ENCODE measurements at places on chromosomes 1 and 21.

- no peak for DNase-seq
Observed at GRCh38 chr21:17513214-17514123, 626 bp downstream of the CXADR start.

DNA sequence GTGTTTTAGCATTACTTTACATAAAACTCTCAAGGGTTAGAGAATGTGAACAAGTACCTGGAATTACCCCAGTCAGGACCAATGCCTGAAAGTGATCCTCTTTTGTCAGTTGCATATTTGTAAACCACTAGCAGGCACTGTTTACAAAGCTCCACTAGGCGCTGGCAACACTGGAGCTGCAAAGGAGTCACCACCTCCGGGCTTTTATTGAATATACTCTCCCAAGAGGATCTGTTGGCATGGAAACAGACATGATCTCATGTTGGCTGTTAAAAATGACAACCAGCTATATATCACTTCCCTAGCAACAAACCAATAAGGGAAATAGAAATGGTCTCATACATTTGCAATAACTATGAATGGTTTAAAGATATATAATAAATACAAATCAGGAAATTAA is 116.0 kb downstream of the TTLL7 start:
- no peak for DNase-seq

DNA sequence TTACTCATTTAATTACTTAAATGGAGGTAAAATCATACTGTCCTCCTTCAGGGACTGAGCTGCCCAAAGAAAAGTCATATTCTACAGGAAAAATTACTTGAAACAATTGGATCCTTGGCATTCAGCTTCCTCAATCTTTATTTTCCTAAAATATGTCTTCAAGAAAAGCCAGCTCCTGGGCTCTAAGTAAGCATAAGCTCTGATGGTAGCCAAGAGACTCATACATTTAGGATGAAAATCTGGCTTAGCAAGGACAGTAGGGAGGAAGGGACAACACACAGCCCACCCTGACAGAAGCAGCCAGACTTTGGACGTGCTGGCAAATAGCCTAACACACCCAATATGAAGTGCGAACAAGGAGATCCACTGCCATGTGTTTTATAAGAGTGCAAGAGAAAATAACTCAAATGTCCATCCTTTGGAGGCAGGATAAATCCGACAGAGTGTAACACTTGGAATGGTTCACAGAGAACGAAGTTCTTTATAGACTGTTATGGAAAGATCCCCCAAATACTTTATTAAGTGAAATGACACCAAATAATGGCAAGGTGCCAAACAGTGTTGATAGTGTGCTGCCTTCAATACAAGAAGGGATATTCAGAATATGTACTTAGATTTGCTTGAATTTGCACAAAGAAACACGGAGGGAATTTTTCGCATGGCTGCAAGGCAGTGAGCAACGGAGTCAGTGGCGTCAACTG is 14.1 kb downstream of the CAPN8 start:
- no peak for DNase-seq

- no peak for DNase-seq
Observed at GRCh38 chr1:163528710-163529348, 207.1 kb downstream of the NUF2 start.

DNA sequence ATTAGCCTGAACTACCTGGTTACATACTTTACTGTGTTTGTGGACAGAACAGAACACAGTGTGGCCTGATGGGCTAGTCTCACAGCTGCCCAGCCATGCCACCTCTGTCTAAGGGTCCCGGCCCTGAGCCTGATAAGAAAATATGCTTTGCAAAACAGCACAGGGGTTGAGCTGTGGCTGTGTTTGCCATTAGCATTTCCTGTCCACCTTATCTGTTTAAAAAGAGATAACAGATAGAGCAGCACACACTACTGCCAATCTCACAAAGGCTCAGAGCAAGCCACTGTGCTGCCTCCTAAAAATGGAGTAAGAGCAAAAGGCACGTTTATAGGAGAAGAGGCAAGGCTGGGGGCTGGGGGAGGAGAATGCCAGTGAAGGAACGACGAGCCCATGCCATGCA is 95.0 kb downstream of the SUSD4 start:
- no peak for DNase-seq

- DNase-seq: no peak
Observed at GRCh38 chr1:12359359-12360133, 129.7 kb downstream of the VPS13D start.

DNA sequence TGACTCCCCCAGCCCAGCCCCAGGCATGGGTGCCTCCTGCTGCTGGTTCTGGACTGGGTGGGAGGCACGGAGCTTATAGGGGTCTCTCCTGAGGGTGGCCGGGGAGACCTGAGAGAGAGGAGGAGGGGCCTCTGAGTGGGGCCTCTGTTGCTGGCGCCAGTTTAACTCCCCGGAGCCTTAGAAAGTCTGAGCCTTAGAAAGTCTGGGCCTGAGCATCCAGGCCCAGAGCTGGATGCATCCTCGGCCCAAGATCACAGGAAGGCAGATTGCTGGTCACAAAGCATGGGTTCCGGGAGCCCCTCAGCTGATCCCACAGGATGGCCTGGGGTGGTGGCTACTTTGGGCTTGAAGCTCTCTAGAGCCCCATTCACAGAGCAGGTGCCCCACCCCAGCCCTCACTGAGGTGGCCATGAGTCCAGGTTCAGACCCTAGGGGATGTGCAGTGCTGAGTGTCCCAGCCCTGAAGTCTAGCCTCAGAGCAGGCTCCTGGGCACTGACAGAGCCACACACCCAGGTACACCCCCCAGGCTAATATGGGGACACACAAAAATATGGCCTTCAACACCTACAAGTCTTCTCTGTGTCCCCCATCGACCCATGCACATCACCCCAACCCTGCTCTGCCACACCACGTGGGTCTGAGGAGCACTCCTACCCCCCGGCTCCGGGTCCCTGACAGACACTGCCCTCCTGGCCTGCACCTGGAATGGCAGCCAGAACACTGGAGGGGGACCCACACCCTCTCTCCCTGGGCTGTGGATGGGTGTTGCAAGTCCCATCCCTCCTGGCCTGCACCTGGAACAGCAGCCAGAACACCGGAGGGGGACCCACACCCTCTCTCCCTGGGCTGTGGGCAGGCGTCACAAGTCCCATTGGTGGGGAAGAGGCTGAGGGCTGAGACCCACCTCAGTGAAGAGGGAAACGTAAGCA is 9.7 kb downstream of the PLA2G2F start:
- no peak for DNase-seq

- no peak for DNase-seq
Observed at GRCh38 chr1:229129301-229130027, 141.4 kb upstream of the RAB4A start.

DNA sequence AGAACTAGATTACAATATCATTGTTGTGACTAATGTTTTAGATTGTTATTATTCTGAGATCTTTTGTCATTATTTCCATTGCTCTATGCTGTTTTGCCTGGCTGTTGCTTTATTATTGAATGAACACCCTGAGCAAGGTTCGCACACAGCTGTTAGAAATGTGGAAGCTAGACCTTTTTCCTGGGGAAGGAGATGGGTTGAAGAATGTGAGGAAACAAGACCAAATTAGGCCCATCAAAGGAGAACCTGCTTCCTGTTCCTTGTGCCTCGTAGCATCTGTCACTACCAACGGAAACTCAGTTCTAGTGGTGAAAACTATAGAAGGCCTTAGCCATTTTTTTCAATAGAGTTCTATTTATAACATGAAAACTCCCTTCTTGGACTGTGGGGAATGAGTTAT is 68.7 kb downstream of the RGL1 start:
- no peak for DNase-seq

DNA sequence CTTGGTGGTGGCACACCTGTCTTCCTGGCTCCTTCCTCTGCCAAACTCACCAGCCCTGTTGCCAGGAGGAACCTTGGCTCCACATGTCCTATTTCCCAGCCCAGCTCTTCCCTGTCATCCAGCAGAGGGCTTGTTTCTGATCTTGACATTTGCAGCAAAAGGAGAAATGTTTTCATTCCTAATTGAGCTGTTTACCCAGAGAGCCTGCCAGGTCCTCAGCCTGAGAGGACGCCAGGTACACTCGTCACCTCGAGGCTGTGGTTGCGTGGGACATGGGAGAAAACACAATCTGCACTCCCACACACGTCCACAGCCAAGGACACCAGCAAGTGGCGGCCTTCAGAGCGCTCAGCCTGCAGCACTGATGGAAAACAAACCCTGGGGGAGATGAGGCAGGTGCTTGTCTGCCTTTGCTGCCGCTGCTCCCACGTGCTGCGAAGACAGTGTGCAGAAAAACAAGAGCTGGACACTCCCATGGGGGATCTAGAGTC is 132.8 kb upstream of the CD34 start:
- DNase-seq: peak; percentile 45

DNA sequence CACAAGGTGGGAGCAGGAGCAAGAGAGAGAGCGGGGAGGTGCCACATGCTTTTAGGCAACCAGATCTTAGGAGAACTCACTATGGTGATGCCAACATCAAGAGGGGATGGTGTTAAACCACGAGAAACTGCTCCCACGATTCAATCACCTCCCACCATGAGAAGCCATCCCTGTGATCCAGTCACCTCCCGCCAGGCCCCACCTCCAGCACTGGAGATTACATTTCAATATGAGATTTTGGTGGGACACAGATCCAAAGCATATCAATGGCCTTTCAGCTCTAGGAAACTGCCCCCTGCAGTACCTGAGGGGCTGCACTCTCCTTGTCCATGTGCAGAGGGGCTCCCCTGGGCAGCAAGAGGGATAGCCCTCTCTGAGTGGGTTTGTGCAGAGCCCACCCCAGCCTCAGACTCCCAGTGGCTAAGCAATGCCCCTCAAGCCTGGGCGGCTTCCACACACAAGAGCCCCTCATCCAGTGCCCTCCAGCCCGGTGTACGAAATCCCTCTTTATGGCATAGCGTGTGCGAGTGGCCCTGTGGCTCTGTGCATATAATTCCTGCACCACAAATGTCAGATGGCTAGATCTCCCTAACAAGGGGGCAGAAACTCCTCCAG is 15.5 kb upstream of the PRDM16 start:
- no peak for DNase-seq

DNA sequence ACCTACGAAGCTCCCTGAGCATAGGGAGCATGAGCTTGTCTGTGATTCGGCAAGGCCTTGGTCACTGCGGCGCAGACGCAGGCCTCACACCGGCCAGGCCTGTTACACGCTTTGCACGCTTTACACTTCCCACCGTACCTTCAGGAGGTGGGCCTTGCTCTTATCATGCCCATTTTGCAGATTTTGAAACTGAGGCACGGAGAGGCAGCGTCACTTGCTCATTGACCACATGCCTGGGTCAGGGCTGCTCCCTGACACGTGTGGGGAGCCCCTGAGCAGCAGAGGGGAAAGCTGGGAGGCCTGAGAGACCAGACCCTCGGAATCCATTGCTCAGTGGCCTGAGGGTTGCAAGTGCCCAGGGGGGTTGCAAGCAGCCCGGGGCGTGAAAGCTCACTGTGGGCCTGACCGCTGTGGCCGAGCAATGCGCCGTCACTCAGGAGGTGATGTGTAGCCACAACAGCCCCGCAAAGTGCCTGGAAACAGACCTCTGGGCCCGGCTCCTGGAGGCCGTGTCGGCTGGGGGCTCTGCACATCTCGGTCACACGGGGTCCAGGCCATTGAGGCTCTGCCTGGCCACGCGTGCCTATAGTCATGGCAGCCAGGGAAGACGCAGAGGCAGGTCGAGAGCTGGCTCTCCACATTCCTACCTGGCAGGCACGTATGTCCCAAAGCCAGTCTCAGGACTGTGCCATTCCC is 6.9 kb downstream of the ARHGEF16 start:
- no peak for DNase-seq

DNA sequence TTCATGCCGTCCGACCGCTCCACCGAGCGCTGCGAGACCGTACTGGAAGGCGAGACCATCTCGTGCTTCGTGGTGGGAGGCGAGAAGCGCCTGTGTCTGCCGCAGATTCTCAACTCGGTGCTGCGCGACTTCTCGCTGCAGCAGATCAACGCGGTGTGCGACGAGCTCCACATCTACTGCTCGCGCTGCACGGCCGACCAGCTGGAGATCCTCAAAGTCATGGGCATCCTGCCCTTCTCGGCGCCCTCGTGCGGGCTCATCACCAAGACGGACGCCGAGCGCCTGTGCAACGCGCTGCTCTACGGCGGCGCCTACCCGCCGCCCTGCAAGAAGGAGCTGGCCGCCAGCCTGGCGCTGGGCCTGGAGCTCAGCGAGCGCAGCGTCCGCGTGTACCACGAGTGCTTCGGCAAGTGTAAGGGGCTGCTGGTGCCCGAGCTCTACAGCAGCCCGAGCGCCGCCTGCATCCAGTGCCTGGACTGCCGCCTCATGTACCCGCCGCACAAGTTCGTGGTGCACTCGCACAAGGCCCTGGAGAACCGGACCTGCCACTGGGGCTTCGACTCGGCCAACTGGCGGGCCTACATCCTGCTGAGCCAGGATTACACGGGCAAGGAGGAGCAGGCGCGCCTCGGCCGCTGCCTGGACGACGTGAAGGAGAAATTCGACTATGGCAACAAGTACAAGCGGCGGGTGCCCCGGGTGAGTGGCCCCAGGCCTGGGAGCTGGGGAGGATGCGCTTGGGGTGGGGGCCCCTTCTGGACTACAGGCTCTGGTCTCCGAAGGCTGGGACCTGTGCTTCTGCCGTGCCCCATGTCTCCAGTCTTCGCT is 1.1 kb downstream of the SKI start:
- DNase-seq: peak; percentile 90

GRCh38 chr1:14778898-14779865 is 180.7 kb downstream of the KAZN start:
- DNase-seq: no peak

- DNase-seq: no peak
Observed at GRCh38 chr1:66245691-66246090, 288.3 kb upstream of the SGIP1 start.

- no peak for DNase-seq
Observed at GRCh38 chr1:93614986-93615581, 66.6 kb downstream of the BCAR3 start.

- no peak for DNase-seq
Observed at GRCh38 chr1:63779338-63780211, 5.8 kb downstream of the ROR1 start.

DNA sequence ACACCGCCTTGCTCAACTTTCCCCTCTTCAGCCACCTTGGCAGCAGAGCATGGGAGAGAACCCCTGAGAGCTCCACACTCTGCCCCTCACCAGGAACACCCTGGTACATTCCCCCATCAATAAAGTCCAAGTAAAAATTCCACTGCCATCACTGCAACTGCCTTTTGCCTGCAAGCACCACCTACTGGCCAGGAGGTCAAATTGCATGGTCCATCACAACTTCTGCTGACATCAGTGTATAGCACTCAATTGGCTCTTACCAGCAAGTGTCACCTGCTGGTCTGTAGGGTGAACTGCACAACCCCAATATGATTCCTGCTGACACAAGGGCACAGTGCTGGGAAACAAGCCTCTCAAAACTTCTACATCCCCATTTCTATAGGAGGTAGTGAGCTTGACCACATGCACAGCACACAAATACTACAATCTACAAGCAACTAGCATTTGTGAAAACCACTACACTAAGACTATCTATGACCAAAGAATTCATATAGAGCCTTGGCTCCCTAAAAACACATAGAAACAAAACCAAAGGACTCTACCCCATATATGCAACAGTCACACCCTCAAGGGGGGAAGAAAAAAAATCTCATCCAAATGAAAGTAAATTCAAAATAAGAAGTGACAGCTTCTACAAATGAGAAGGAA is 69.2 kb downstream of the FASLG start:
- no peak for DNase-seq

- DNase-seq: no peak
Observed at GRCh38 chr21:39581414-39581813, 31.3 kb upstream of the B3GALT5 start.

GRCh38 chr1:151146412-151147131 is at the start of gene SEMA6C:
Gene SEMA6C, minus strand, starts transcription at chr1:151146631. Its CDS starts 4,010 bp downstream, at chr1:151142621.
- DNase-seq: peak; percentile 98
